Inflammatory macrophage treated with lipopolysaccharide for 1 hour (primary cell): ENCODE measurements at places on chromosomes 12 and 14.

DNA sequence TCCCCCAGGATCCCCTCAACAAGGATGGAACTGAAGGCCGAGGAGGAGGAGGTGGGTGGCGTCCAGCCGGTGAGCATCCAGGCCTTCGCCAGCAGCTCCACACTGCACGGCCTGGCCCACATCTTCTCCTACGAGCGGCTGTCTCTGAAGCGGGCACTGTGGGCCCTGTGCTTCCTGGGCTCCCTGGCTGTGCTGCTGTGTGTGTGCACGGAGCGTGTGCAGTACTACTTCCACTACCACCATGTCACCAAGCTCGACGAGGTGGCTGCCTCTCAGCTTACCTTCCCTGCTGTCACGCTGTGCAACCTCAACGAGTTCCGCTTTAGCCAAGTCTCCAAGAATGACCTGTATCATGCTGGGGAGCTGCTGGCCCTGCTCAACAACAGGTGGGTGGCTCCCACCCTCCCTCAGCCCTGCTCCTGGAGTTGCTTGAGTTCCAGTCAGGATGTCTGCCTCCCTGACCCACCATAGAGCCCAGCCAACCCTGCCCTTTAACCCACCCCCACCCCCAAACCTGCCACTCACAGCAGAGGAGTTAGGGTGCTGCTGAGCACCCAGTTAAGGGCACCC, 1.4 kb downstream of the ASIC1 start:
- DNase-seq, result no peak

DNA sequence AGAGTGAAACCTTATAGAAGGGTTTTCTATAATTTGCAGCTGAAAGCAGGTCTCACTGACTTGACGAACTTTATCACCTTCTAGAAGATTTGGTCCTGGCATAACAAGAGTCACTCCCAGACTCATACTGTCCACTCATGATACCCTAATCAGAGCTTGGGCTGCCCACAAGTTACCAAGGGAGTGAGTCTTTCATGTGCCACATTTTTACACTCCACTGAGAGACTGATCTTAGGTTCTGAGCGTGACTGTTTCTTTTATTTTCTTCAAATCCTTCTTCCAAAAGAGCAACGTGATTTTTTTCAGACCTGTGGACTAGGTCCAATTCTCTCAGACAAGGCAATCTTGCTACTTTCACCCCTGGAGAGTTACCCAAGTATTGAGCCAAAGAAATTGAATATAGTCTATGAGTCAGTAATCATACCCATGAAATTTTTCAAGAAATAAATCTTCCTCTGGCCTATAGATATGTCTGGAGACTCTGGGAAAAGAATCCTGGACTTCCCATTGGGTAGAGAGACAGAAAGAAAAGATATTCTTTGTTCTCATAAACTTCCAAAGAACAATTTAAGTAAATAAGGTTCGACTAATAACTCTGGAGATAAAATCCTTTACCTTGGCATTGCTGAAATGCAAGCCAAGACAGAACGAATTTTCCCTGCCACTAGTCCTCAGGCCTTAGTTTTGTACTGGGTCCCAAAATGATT, 26.9 kb downstream of the SIX1 start:
- DNase-seq, result no peak

- no peak for DNase-seq
Measured at GRCh38 chr12:77047341-77048109, 17.8 kb downstream of the E2F7 start.

DNA sequence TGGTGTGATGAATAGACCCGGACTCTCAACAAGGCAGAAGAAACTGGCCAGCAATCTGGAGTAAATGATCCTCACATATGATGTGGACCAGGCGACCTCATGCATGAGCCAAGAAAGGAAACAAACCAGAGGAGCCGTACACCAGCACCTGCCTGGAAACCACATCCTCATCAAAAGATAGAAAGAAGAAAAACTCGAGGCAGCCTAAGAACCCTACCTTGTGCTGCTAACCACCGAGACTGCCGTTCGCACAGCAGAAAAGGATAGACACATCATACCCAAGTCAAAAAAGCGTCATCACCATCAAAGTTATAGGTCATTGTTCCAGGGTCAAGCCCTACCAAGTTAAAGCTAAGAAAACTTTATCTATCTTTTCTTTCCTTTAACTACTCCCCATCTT, 66.7 kb downstream of the RESF1 start:
- DNase-seq, result no peak

DNA sequence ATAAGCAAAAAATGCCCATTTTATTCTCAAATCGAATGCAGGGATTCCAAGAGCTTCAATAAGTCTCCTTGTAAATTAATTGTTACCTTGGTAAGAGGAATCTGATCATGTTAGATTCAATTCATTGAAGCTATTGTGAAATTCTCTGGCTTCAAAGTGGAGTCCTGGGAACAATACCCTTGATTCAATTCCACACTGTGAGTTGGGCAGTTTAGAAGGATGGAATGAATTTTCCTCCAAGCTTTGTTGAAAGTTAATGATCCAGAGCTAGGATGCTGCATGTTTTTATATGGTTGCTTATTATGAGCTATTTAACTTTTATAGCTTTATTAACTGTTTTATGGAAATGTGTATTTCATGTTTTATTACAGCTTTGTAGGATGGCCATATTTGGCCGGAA, 89.9 kb upstream of the IGF1 start:
- no peak for DNase-seq

DNA sequence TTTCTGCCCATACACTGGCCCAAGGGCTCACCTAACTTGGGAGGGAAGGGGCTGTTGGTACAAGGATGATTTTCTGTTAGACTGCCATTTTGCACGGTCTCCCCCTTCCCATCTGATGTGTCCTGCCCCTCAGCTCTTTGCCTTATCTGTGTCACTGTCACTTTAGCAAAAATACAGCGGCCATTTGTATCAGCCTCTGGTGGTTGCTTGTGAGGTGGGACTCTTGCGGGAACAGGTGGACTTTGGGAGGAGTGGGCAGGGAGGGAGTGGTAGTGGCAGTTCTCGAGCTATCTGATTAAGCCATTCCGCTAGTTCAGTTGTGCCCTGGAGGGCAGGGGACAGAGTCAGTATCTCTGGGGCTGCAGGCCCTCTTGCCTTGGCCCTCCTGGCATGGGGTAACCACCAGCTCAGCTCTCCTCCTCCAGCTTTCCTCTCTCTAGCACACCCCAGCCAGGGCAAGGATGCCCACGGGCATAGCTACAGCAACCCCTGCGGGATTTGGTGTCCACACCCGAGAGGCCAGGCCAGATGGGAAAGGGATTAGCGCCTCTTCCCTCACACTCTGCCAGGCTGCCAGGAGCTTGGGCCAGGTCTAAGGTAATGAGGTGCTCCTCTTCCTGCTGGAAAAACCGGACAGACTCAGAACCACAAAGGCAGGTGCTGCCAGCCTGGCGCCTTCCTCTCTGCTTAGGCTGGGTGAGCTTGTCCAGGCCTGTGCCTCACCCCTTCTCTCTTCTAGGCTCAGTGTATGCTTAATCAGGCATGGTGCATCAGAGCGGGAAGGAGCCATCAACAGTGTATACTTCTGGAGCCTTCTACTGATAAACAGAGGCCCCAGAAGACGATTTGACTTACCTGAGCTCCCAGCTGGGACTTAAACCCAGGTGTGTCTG, 8.7 kb downstream of the SLC48A1 start:
- DNase-seq, result no peak

DNA sequence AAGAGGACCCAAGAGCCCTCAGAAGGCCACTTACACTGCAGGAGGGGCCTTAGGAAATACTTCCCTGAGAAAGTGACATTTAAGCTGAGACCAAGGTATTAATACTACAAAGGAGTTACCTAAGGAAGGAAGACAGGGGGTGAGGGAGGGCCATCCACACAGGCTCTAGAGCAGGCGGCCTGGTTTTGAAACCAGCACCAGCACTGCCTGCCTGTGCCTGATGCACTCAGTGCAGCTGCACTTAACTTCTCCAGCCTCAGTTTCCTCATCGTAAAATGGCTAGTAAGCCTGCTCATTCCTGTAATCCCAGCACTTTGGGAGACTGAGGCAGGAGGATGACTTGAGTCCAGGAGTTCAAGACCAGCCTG, 45.5 kb upstream of the PLEKHG6 start:
- no peak for DNase-seq

GRCh38 chr12:56256326-56256960, 1.7 kb downstream of the ANKRD52 start:
- DNase-seq, result no peak

DNA sequence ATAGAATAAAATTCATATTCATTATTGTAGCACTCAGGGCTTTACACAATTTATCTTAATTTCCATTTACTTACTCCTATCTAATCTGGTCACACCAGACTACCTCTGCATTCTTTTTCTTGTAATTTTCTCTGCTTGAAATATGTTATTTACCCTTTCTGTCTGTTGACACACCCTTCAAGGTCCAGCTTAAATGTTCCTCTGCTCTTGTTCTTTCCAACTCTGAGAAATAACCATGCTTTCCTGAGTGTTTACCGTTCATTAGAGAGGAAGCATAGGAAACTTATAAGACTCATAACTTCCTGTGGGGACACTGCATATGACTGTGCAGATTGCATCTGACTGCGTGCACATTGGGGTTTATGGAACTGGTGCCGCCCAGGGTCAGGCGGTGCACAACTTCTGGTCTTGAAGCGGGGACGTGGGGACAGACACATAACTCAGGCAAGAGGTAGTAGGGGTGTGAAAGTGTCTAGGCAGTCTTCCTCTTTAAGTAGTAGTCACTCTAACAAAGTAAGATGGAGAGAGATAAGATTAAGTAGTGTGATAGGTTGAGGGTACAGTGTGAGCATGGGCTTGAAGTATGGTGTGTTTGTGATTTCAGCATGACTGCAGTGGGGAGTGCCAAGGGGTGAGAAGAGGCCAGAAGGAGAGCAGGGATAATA, 42.6 kb upstream of the FOXJ2 start:
- peak; percentile 91 for DNase-seq

GRCh38 chr14:74609721-74610120, 2.3 kb downstream of the LTBP2 start:
- no peak for DNase-seq

DNA sequence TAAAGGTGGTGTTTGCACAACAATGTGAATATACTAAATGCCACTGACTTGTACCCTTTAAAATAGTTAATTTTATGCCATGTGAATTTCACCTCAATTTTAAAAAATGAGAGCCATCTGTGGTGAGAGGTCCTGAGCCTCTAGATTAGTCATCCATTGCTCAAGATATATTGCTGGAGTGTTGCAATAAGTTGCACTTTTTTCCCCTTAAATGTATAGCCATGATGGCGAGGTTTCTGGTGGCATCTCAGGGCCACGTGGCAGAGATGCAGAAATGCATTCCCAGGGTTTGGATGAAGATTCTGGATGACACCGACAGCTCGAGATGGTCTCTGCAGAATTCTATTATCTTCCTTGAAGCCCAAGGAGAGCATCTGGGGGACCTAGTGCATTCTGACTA, 153.7 kb downstream of the AACS start:
- peak; percentile 19 for DNase-seq
